ENCODE measurements at places on chromosomes 6 and 20.

GRCh38 chr20:63047267-63047666 lies 40.5 kb upstream of the BHLHE23 start:
- DNase-seq: no peak

- DNase-seq: no peak
Observed at GRCh38 chr6:35798706-35799105, 1.6 kb upstream of the CLPS start.

DNA sequence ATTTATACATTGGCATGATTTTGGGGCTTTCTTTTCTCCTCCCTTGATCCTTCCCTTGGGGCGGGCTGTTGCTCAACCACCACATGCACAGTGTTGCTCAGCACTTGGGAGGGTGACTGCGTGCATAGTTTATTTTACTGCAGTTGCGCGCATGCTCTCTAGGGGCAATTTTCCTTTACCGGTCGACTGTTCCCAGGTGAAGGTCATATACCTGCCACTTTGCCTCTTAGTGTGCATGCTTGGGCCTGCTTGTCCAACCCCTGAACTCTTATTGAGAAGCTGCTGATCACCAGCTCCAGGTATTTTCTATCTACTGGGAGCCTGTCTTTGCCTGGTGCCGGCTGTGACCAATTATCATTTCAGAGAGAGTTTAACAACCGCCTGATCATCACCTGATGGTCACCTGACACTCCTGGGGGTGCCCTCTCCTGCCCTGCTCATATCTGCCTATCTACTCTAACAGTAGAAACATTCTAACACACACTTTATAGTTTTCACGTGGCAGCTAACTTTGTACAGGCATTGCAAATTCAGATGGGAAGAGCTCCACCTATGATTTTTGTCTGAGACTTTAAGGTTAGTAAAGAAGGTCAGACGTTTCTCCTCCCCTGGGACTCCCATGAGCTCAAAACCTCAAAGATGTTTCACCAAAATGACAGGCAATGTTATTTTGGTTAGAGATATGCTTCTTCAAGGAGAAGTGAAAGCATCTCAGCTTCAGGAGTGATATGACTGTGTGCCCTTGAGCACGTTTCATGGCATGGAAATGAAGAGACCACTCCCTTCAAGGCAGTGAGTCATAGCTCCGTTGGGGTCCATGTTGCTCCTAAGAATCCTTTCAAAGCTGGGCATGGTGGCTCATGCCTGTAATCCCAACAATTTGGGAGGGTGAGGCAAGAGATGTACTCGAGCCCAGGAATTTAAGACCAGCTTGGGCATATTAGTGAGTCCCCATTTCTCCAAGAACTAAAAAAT lies 227.5 kb upstream of the MYLIP start:
- DNase-seq: no peak

- DNase-seq: no peak
Observed at GRCh38 chr6:14500809-14501208, 383.2 kb downstream of the CD83 start.

DNA sequence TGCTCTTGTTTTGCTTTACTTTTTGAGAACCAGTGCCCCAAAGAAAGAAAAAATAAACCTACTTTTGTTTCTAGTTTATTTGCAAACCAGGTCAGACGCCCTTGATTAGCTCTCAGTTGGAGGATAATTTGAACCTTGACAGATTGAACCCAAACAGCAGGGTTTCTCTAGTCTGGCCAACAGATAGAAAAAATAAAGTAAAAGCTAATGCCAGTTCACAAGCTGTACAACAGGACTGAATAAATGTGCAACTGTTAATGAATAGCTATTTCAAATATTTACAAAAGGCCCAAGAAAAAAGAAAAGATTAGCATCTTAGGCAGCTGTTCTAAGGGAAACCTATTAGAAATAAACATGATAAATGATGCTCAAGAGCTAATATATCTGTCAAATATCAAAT lies 331.8 kb downstream of the CDKAL1 start:
- DNase-seq: no peak

DNA sequence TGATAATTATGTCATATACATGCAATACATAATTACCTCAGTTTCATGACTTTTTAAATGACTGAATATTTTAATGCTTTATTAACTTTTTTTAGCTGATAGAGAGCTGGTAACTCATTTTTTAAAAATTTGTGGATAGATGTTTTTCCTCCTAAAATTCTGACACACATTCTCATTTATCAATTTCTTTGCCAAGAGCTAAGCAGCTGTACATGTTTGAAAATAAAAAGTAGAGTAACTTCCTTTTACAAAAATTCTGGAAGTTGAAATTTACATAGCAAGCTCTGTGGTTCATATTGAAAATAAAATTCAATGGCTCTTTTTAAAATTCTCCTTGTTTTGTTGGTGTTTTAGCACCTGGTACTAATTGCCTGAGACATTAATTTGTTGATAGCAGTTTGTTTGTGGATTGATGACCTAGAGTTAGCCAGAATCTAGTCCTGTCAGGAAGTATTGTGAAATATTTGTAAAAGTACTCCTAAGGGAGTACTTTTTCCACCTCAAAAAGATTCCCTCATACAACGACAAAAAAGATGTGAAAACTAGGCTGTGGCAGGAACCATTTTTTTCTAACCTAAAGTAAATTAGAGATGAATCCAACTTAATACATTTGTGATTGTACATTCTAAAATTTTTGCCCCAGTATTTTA lies 621.8 kb downstream of the BCKDHB start:
- DNase-seq: no peak

- DNase-seq: no peak
Observed at GRCh38 chr6:111810294-111811131, 62.7 kb downstream of the FYN start.

DNA sequence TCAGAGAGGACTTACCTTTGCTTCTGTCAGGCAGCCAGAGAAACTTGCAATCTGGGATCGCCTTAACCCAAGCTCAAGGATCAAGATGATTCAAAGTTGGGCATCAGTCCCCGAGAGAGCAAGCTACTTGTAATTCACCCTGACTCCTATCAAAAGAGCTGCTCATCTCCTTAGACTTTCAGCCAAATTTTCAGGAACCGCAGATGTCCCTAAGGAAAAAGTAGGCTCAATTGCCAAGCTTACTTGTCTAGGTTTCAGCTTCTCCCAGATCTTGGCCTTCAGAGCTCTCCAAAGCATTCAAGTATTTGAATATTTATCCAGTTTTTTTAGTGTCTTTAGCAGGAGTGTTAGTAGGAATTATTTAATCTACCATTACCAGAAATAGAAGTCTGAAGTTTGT lies 434.1 kb upstream of the MMS22L start:
- DNase-seq: no peak

GRCh38 chr6:168278904-168279303 lies 40.7 kb downstream of the DACT2 start:
- DNase-seq: no peak

GRCh38 chr20:46784436-46785127 lies 75.1 kb downstream of the SLC2A10 start:
- DNase-seq: no peak

GRCh38 chr6:90226257-90226656 lies 70.4 kb downstream of the BACH2 start:
- DNase-seq: no peak

DNA sequence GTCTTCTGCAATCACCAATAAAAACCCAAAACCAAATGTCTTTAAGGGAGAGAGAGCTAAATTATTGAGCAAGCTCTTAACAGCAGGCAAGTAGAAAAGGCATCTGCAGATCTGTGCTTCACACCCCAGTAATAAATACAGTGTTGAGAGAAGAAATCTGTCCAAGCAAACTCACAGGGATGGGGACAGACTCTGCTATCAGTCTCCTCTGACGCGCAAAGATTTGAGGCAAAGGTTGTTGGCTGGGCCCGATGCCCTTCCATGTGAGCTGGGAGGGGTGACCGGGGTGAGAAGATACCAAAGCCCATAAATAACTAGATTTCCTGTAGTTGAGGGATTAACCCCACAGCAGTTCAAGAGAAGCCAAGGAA lies 315.2 kb upstream of the SOX4 start:
- no peak for DNase-seq

DNA sequence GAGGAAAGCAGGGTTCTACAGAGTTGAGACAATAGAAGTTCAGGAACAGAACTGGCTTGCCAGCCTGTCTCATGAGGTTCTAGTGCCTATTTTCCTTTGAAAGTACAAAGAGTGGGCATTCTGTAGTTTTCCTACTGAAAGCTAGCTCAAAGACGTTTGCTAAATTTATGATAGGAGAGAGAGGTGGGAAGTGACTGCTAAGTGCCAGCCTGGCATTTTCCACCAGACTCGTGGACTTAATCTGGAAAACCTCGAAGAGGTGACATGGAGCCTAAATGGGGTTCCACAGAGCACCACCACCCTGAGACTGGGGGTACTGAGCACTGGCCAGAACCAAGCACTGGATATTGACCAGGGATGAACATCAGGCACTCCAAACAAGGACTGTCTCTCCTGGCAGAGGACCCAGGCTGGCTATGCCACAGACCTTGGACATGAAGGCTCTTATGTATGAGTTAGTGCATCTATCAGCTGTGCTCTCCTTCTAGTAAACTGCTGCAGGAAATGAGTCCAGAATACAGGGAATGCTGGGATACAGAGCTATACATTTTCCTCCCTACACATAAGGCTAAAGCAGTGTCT lies 7.1 kb downstream of the PEX6 start:
- no peak for DNase-seq

GRCh38 chr6:167721291-167721690 lies 105.4 kb upstream of the AFDN start:
- DNase-seq: no peak

DNA sequence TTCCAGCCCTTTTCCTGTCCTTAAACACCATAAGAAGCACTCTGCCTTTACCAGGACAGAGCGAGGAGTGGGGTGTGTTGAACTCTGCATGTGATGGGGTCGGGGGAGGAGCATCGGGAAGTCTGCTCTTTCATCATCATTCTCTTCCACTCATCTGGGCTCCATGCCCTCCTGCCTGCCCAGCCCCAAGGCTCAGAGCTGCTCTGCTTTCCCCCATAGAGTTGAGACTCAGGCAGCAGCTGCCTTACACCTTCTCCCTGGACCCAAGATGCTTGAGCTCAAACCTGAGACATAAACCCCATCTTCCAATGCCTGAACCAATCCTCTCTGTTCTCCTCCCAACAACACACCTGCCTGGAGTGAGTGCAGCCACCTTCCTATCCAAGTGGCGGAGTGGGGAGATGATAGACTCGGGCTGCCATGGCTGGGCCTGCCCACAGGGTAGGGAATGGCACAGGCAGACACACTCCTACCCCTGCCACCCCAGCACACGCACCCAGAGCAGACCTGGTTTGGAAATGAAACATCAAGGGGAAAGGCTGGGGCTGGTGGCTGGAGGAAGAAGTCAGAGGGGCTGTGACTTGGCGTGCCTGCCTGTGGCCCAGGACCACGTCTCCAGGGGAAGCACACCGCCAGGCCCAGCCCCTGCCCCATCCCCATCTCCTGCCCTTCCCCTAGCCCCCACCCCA lies 28.4 kb downstream of the TFEB start:
- no peak for DNase-seq

- DNase-seq: no peak
Observed at GRCh38 chr20:20593447-20594170, 118.8 kb downstream of the RALGAPA2 start.

GRCh38 chr6:31075528-31075927 lies 36.8 kb downstream of the C6orf15 start:
- no peak for DNase-seq

DNA sequence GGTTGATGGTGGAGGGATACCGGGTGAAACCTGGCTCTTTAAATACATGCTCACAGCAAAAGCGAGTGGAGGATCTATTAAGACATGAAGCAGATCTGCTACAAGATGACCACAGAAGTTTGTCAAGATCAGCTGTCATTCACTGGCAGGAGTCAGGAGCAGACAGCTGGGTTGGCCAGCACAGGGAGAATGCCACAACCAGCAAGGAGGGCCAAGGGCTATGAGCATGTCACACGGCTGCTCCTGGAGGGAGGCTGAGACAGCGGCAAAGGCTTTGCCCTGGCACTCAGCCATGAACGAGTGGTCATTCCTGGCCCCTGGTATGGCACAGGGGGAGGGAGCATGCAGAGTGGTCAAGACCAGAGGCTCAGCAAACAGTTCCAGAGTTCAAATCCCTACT lies 77.6 kb downstream of the POPDC3 start:
- no peak for DNase-seq

- DNase-seq: no peak
Observed at GRCh38 chr6:55652429-55652828, 73.4 kb upstream of the HMGCLL1 start.

- DNase-seq: no peak
Observed at GRCh38 chr6:135358251-135358821, 139.2 kb downstream of the AHI1 start.

DNA sequence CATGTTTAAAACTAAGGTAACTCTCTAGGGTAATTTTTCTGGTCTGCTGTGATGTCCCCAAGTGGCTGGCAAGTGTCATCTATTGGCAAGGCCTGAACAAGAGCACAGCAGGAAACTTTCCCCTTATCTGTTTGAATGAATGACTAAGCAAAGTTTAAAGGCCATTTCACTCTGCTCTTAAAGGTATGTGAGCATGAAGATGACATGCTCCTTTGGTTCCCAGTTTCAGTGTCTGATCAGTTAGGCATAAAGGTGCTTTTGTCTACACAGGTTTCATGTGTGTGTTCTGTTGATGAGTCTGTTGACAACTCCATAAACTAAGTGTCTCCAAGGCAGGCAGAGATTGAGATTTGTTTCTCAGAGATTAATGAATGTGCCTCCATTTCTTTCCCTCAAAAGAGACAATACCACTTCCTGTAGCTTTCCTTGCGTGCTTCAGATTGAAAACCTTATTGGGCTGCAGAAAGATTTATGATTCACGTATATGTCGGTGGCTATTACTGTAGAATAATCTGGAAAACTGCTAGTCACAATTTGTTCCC lies 83.9 kb downstream of the MAP3K7 start:
- DNase-seq: no peak

- DNase-seq: no peak
Observed at GRCh38 chr20:24535941-24536730, 66.7 kb downstream of the SYNDIG1 start.

GRCh38 chr6:143863771-143864170 lies 503 bp upstream of the ZC2HC1B start:
- DNase-seq: no peak

DNA sequence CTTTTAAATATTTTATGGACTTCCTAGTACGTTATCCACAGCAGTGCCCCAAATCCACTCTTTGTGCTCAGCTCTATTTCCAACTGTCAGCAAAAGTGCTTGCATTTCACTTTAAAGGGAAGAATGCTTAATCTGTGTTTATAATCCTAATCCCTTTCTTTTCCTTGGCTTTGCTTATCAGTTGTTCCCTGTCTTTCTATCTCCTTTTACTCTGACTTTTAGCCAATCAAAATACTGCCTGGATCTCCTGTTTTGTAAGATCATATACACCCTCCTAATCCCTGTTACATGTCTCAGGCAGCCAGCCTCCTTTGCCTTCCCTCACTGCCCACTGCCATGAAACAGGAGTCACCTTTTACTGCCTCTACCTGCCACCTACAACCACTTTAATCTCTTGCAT lies 102.9 kb downstream of the AIG1 start:
- DNase-seq: no peak
